Kasumi-1 (cell line): ENCODE measurements at places on chromosomes 12 and 14.

DNA sequence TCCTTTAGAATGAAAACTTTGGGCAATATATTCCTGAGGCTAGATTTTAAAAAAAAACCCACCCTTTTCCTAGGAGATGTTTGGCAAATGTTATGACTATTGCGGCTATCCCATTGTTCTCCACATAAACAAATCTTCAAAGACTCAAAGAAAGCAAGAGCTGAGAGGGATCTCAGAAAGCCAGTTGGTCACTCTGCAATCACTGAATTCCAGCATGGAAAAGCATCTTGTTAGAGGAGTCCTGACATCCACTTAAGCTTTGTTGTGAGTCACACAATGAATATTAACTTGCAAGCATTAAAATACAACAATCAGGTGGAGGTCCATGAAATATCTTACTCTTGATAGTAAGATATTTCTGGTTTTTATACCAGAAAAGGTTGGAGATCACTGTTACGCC is 11.0 kb upstream of the PTPRB start:
- DNase-seq, result no peak

DNA sequence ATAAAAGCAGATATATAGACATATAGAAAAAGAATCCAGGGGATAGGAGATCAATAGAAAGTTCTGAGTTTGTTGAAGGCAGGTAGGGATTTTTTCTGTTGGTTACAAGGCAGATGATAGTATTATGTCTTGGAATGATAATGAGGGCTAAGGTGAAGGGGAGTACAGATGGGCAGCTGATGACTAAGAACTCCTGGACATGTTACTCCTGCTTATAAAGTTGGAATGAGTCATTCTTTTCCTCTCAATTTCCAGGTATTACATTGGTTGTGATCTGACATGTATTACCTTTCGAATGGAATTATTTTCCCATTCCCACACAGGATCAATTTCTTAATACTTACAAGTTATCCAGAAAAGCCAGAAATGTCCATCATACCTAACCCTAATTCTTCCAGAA is 545.2 kb upstream of the MGAT4C start:
- no peak for DNase-seq

DNA sequence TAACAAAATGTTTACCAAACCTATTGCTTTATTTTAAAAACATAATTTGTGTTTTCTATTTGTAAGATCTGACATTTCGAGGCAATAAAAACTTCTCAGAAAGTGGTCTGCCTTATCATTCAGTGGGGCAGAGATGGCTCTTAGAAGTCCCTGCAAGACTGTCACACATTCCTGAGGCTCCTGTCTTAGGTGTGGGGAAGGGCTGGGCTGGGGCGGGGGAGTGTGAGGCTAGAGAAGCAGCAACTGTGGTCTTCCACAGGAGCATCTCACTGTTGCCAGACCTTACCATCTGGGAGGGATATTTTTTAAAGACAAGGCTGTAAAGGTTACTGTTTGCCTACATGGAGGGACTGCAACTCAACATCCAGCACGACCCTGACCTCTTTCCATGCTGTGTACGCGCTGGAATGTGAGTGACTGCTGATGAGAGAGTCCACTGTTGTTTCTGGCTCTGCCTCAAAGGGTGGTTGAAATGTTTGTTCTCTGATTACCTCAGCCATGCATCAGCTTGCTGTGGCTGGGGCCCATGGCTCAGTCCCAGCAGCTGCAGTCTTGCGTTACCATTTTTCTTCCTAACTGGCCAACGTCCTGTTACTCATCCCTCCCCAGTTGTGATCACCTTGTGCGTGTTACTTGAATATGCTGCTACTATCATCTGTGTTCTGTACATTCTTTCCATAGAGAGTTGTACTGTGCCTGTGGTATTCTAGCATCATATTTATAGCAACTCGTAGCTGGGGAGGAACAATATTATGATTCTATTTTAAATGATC is 12.4 kb downstream of the ERG28 start:
- no peak for DNase-seq

GRCh38 chr12:116897476-116897875 is 13.3 kb upstream of the FBXW8 start:
- no peak for DNase-seq

- DNase-seq, result no peak
Observed at GRCh38 chr14:49314737-49315136, 271.4 kb downstream of the RPS29 start.

GRCh38 chr12:38386205-38386985 is 69.8 kb downstream of the ALG10B start:
- DNase-seq, result no peak

- DNase-seq, result peak; percentile 69
Observed at GRCh38 chr12:110689281-110690126, 589 bp upstream of the HVCN1 start.

DNA sequence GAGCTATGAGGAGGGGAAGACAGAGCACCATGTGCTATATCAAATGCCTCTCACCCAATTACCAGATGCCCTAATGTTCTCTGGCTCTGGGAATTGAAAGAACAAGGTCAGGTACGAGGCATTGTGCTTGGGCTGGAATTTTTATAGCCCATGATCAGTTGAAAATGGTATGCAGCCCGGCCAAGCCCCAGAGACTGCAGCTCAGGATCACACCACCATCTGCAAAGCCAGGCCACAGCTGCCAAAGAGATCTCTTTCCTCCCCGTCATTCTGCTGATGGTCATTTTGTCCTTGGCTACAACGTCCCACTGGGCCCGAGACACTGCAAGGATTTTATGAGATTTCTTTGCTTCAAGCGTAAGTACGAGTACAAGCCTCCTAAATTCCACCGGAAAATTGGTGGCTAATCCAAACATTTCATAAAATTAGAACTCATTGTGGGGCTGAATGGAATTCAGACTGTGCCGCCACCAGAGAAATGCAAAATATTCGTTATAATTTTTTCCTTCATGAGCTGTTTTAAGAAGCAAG is 15.1 kb downstream of the NUAK1 start:
- no peak for DNase-seq

DNA sequence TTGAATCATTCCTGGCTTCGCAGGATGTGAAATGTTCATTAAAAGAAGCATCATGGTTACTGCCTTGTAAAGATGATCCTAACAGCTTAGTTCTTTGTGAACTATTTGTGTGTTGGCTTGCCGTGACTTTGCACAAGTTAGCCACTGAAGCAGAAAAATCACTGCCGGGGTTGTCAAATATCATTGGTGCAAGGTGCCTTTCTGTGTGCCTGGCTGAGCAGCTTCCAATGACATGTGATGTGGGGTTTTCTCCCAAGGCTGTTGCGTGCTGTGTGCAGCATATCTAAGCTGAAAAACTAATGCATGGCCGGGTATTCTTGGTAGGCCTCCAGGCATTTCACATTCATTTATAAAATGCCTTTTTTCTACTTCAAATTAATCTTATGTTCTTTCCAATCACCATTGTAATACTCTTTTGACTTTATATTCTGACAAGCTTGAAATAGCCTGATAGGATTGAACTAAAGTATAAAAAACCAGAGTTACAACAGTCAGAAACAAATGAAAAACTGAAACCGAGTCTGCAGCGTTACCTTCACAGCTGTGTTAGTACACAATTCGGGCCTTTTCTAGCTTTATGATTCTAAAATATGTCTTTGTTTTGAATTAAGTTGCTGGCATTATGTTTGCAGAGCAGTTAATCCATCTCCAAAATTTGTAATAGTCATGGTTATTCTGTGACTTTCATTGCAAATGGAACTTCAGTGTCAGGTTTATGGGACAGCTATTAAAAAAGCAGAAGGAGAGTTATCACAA is 222.1 kb downstream of the SYT1 start:
- no peak for DNase-seq

- no peak for DNase-seq
Observed at GRCh38 chr14:61553730-61554641, 141.3 kb upstream of the HIF1A start.

DNA sequence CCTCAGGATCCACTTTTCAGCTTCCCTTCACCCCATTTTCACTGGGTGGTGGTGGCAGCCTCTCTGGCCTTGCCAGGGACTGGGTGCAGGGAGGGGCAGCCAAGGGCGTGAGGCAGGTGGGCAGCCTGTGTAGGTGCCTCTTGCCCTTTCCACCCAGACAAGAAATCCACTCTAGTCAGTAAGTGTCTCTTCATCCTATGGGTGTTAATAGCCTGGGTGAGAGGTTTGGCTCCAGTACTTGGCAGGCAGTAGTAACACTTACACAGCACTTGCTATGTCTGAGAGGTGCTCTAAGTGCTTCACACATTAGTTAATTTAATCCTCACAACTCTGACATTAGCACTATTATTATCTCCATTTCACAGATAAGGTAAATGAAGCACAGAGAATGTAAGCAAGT is 171.9 kb downstream of the EMP1 start:
- DNase-seq, result no peak

DNA sequence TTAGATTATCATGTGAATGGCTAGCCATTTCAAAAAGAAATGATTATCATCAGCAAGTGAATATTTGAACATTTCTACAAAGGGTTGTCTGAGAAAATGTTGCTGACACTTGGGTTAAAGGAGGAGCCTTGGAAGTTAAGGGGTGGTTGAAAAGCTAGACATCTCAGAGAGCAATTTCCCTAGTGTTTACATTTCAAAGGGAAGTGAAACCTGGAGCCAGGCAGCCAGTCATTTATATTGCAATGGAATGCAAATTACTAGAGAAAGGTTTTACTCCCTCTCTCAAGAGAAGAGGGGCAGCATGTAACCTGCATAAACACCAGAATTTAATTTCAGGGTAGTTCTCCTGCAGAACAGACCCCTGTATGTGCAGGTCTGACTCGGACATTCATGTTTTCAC is 279.0 kb downstream of the SLC16A7 start:
- no peak for DNase-seq

GRCh38 chr12:88944397-88944796 is 364.1 kb upstream of the KITLG start:
- no peak for DNase-seq

- no peak for DNase-seq
Observed at GRCh38 chr12:86530996-86531655, 274.9 kb upstream of the MGAT4C start.

DNA sequence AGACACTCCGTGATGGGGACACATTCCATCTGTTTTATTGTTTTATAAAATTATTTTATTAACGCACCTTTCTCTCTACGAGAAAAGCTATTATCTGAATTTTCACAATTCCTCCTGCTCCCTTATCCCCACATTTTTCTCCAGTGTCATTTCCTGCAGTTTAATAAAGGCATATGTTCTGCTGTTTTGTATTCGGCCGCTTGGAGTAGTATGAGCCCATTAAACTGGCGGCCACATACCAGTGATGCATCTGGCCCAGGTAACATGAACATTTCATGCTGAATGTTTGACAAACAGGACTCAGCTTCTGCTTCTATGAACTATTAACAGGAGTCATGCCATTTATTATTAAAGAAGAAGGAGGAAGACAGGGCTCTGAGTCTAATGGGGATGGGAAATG is 511.0 kb downstream of the TMEM121 start:
- no peak for DNase-seq

DNA sequence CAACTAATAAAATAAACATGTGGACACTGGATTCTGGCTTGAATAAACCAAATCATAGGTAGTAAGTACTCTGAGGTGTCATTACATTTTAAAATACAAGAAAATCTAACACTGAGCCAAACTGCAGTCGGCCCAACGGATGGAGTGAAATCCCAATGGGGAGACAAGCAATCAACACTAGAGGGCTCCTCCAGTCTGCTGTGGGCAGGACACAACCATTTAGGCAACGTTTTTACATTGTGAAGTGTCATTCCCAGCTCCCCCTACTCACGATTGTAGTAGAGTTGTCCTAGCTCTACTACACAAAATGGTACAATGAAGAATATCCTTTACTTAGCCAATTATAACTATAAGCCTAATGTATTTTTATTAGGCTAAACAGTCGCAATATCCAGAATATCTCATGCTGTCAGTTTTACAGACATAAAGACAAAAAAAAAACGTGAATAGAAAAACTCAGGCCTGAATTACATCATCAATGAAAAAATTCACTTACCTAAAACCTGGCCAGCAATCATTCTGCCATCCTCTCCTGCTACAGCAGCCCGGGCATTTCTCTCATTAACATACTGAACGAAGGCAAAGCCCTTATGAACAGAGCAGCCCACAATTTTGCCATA is 35.7 kb downstream of the HNRNPC start:
- DNase-seq, result peak; percentile 37

- no peak for DNase-seq
Observed at GRCh38 chr14:59332727-59333126, 132.5 kb downstream of the GPR135 start.

DNA sequence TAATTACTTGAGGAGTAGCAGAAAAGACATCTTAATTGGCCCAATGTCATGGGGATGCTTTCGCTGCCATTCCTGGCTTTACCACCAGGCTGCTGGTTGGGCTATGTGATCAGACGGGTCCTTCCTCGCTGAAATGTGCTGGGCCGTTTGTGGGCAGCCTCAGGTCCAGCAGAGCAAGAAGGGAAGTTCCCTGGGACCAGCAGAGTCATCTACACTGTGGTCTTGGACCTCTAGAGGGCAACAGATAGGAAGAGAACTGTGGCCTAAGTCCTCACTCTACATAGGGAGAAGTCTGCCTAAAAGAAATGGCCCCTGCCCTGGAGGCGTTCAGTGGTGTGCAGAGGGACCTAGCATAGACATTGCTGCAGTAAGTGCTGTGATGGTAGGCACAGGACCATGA is 10.9 kb downstream of the EVL start:
- DNase-seq, result peak; percentile 64

DNA sequence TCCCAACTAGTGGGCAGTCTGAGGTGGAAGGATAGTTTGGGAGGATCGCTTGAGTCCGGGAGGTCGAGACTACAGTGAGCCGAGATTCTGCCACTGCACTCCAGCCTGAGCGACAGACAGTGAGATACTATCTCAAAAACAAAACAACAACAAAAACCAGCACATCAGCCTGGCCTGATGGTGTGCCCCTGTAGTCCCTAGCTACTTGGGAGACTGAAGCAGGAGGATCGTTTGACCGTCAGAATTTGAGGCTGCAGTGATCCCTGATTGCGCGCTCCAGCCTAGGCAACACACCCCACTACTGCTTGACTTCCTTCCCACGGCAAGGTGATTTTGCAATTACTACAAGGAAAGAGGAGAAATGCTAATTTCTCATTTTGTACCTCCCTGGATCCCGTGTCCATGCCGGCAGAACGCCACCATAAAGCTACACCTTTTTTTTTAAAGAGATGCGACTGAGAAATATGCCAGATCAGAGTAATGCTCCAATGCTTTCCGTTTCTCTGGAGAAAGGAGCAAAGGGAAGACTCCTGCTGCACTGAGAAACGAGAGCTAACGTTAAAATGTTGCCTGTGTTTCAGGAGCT is 672 bp upstream of the SCFD1 start:
- DNase-seq, result no peak

- DNase-seq, result no peak
Observed at GRCh38 chr14:74580275-74580672, 31.8 kb downstream of the LTBP2 start.

DNA sequence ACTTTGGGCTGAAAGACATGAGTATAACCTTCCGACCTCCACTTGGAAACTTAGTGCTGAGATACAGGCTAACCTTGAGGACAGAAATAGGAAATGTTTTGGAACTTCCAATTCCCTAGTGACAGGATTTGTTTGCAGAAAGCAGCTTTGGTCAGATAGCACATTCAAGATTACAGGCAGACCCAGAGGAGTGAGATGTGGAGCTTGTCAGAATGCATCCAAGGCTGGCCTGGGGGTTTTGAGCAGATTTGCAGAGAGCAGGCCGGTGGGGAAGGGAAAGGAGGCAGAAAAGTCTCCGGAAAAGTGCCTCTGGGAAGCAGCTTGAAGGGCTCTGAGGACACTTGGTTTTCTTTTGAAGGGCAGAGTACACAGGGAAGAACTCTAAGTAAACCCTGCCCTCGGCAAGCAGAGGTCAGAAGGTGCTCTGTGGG is 180.3 kb downstream of the ETV6 start:
- DNase-seq, result no peak
